Mesangial cell (primary cell): ENCODE measurements at places on chromosomes 12 and 14. TPM values are rescaled to one million over a fixed set of nuclear protein-coding genes. Genes with fewer than 3 reads are reported as not detected.

The SMIM10L1 gene
- total RNA-seq, result 6.2 and 7.7 TPM in 2 replicates

The CPSF6 gene
- 22.9 and 24.8 TPM in 2 replicates for total RNA-seq

The GPR132 gene
- total RNA-seq, result 0.16 and 0.38 TPM in 2 replicates

The DPF3 gene
- total RNA-seq, result 0.25 and 2.0 TPM in 2 replicates

The HOXC9 gene
- total RNA-seq, result 12.1 and 21.0 TPM in 2 replicates

The SLC8B1 gene
- 26.2 and 29.3 TPM in 2 replicates for total RNA-seq
